ENCODE measurements at places on chromosomes 1 and 21. TPM values are rescaled to one million over a fixed set of nuclear protein-coding genes. Genes with fewer than 3 reads are reported as not detected.

The RIPK4 gene
- total RNA-seq: 0.50 TPM

The SPRR3 gene
- total RNA-seq: not detected

The HES5 gene
- total RNA-seq: not detected

The BSND gene
- total RNA-seq: not detected

The PCNT gene
- total RNA-seq: 59.5 TPM

DNA sequence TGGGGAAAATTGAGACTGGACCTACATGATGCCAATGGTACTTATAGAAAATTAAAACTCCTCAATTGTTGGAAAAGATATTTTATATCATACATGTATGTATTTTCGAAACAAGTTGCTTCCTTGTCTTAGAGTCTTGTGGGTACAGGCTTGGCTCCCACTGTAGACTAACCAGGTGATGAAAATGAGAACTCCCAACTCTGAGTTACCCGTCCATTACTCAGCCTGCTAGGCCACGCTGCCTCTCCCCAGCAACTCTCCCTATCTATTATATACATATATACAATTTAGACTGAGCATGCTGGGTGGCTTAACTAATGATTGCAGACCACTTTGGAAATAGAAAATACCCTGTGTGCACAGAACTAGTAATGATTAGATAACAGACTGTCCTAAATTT lies 628.7 kb downstream of the LMO4 start:
- DNase-seq: no peak

DNA sequence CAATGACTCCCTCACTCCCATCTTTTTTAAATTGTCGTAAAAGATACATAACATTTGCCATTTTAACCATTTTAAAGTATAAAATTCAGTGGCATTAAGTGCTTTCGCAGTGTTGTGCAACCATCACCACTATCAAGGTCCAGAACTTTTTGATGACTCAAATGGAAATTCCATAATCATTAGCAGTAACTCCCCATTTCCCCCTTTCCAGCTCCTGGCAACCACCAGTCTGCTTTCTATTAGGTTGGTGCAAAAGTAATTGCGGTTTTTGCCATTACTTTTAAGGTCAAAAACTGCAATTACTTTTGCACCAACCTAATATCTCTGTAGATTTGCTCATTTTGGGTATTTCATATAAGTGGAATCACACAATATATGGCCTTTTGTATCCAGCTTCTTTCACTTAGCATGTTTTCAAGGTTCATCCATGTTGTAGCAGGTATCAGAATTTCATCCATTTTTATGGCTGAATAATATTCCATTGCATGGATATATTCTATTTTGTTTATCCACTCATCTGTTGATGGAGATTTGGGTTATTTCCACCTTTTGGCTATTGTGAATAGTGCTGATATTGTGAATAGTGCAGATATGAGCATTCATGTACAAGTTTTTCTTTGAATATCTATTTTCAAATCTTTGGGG lies 159.7 kb downstream of the HIVEP3 start:
- DNase-seq: no peak

DNA sequence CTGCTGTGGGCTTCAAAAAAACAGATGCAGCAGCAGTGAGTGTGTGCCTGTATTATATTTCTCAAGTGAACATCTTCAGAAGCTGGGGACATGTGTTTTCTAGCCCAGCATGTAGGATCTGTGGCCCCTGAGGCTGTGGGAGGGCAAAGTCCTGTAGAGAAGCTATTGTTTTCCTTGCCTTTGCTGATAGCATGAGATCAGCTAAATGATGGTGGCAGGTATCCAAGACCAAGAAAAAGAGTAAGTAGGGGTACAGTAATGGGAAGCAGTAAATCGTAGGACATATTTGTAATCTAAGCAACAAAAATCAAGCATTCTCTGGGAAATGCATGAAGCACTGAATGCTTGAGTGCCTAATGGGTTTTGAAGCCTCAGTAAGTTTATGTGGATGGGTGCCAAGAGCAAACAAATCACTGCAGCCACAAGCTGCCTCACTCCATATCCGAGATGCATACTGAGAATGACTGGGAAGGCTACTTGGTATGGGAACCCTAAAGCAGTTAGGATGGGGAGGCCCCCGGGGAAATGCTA lies 98.3 kb downstream of the CD58 start:
- DNase-seq: no peak

- no peak for DNase-seq
Observed at GRCh38 chr1:167033646-167034045, 44.6 kb downstream of the MAEL start.

- no peak for DNase-seq
Observed at GRCh38 chr1:94045465-94046056, 75.4 kb downstream of the ABCA4 start.

GRCh38 chr1:116476321-116476720 lies 94.5 kb downstream of the CD58 start:
- DNase-seq: no peak

DNA sequence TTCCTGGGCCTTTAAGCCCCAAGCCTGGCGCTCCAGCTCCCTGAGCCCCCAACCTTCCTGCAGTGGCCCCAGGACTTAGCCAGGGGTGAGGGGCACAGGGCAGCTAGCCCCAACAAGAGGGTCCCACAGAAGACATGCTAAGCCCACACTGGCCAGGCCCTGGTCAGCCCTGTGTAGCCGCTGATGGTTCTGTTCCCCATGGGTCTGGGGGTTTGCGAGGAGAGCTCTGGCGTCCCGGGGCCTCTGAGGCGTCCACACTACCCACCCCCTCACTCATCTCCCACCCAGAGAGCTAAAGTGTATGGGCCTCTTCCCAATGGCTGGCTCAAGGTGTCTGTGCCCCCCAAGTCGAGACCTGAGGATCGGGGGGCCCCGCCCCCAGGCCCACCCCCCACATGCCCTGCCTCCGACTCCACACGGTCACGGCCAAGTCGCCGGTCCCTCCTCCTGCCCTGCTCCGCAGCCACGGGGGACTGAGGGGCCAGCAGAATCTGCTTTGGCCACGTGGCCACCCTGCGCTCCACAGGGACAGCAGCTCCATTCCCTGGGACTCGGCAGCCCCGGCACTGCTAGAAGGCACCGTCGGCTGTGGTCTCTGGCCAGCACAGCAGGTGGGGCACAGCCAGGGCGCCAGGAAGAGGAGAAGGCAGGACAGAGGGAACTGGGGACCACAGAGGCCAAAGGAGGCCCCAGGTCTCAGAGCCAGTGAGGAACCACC lies 7.8 kb downstream of the TNFRSF18 start:
- peak; percentile 11 for DNase-seq

GRCh38 chr1:177200290-177200689 lies 29.5 kb downstream of the BRINP2 start:
- no peak for DNase-seq

DNA sequence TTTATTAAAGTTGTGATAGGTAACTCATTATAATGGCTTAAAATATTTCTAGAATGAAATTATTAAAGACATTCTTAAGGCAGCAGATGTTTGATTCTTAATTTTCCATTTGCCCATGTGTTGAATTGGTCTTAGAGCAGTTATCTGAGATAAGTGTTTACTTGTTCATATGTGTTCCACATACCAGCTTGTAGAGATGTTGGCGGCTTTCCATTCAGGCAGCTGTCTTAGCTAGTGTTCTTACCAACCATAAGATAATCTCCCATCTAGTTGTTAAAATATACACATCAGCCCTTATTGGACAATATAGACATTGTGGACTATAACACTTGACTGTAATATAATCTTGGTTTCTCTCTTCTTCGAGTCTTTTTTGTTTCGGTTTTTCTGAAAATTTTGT lies 1372.9 kb upstream of the ADGRL2 start:
- no peak for DNase-seq

DNA sequence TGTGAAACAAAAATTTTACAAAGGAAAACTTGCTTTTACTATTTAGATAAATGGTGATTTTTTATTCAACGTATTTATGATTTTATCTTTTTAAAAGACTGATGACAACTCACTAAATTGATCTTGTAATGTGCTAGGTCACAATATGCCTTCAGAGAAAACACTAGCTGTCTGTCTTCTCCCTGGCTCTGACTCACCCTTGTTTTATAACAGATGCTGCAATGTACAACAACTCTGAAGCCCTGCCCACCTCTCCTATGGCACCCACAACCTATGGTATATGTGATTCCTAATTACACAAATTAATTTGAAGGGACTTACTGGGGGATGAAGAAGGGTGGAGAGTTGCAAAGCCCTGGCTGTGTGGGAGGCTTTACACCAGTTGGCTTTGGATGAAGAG lies 24.7 kb upstream of the HSD17B7 start:
- no peak for DNase-seq

DNA sequence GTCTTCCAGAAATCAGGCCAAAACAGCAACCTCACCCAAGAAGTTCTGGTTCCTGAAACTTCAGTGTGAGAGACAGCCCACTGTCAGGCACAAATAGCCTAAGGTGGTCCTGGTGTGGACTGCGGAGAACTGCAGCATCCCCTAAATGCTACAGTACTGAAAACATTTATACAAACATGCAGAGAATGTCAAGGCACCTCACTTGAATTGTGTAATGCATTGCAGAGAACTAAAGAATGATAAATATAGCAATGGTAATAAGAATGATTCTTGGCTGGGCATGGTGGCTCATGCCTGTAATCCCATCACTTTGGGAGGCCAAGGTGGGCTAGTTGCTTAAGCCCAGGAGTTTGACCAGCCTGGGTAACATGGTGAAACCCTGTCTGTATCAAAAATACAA lies 138.6 kb downstream of the TIAM1 start:
- no peak for DNase-seq

GRCh38 chr1:17665950-17666720 lies 89.0 kb upstream of the ACTL8 start:
- DNase-seq: no peak

DNA sequence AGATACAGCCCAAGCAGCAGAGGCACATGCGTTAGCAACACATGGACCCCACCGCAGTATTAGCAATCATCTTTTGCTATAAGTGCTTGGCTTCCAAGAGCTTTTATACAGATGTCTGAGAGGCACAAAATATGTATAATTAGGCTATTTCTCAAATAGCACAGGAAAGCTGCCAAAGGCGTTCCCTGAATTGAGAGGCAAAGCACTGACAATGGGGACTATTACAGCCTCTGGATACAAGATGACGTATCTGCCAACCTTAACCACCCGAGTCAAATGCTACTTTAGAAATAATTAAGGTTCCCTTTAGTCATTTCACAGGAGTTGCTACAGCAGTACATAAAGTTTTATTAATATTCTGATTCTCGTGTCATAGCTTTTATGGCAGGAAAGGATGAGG lies 6.4 kb downstream of the STMN1 start:
- no peak for DNase-seq
